ENCODE measurements at places on chromosomes 13 and 19.

GRCh38 chr19:30122431-30122830, 180.4 kb downstream of the URI1 start:
- DNase-seq = no peak

DNA sequence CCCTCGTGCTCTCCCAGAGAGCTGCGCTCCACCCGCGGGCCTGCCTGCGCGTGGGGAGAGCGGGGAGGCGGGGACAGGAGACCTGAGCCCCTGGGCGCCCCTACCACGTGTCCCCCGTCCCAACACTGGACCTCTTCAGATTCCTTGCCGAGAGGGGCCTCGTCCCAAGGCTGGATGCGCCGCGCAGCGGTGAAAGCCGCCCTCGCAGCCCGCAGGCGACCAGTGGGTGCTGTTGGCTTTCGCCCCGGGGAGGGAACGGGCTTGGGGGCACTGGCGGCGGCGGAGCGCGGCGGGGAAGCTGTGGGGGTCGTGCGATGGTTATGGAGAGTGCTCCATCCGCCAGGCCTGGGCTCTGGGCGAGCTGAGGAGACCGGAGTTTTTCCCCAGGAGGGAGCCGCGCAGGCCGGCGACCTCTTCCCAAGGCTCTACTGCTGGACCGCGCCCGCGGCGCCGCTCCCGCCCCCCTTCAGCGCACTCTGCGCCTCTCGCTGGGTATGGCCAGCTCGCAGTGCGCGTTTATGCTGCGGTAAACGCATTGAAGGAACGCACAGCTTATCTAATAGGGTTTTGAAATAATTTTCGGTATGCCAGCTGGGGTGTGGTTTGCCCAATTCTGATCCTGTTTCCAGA, 17.2 kb upstream of the RNF17 start:
- no peak for DNase-seq

- peak; percentile 49 for DNase-seq
These were observed 12.3 kb upstream of the SLC35E1 start for GRCh38 chr19:16584248-16585093.

GRCh38 chr13:69904784-69905183, 202.8 kb upstream of the ATXN8OS start:
- DNase-seq = no peak

- no peak for DNase-seq
These were observed 177.5 kb downstream of the FOXO1 start for GRCh38 chr13:40488869-40489391.

GRCh38 chr19:46944918-46945628, 74.6 kb upstream of the NPAS1 start:
- no peak for DNase-seq

DNA sequence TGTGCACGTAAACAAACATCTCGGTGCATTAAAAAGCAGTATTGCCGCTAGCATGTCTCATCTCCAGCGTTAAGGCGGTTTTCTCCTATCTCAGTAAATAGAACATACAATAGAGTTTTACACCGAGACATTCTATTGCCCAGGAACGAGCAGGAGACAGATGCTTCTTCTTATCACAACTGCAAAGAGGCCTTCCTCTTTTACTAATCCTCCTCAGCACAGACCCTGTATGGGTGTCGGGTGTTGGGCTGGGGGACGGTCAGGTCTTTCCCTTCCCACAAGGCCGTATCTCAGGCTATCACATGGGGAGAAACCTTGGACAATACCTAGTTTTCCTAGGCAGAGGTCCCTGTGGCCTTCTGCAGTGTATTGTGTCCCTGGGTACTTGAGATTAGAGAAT, 21.2 kb downstream of the ZNF233 start:
- DNase-seq = no peak

GRCh38 chr19:28605501-28606268, 607.3 kb downstream of the UQCRFS1 start:
- no peak for DNase-seq

DNA sequence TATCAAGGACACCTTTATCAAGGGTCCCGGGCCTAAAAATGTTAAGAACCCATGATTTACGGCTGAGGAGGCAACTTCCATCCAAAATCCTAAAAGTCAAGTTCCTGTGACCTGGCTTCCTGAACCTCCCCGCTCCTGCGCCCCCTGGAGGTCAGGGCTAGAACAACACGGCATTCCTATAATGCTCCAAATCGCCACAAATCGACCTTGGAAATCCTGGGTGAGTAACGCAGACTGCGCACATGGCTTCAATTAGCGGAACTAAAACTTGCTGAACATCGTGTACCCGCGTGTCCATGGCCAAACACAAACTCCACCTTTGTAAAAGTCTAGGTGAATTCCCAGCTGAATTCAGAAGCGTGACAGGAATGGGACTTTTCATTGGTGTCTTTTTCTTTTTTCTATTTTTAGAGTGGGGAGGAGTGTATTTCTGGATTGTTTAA, 4.3 kb upstream of the C5AR1 start:
- peak; percentile 41 for DNase-seq

GRCh38 chr19:38389101-38389925, 816 bp downstream of the SPRED3 start:
- no peak for DNase-seq

DNA sequence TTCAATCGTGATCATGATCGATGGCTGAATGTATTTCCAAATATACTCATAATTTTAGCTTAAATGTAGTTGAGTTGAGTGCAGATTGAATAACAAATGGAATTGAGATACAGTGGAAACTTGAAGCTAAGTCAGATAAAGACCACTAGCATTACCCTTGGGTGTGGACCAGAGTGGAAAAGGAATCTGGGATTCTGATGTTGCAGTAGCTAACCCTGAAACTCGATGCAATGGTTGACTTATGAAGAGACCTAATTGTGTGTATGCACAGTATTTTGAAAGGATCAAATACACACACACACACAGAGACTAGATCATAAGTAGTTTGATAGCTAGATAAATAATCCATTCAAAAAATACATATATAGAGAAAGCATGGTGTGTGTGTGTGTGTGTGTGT, 135.8 kb downstream of the RXFP2 start:
- DNase-seq = no peak
